ENCODE measurements at places on chromosomes 7 and 10. TPM values are rescaled to one million over a fixed set of nuclear protein-coding genes. Genes with fewer than 3 reads are reported as not detected.
A peak's percentile ranks its signal among the peaks of the same experiment; 100 is the strongest.

- DNase-seq, result no peak
Measured at GRCh38 chr10:18308600-18308999, 168.4 kb downstream of the CACNB2 start.

DNA sequence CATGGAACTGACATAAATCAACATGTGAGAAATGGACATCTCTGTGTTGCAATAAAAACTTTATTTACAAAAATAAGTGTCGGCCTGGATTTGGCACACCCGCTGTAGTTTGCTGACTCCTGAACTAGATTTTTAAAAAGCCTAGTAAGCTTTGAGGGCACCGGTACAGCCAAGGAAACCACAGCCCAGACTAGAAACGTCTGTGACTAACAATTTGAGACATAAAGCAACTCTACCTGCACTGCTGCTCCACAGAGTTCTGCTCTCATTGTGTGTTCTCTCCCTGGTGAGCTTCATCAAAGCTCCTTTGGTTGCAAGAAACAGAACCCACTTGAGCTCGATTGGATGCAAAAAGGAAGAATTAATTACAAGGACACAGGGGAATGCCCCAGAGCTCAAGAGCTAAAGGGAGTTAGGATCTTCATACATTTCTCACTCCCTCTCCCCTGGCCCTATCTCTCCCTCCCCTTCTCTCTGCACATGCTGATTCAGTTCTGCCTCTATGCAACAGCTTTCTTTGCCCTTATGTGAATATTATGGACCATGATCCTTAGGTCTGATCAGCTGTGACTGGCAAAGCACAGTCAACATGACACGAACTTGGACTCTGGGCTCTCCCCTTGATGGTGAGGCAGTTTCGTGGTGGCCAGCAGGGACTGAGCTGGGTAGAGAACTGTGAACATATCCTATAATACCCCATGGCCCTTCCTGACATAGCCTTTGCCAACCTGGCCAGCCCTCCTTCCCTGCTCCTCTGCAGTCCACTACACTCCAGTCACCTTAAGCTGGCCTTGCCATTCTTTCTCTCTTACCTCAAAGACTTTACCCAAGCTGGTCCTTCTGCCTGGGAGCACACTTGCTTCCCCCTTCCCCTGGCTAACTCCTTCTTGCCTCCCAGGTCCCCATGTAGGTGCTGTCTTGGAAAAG, 77.5 kb upstream of the YAE1 start:
- DNase-seq, result no peak

DNA sequence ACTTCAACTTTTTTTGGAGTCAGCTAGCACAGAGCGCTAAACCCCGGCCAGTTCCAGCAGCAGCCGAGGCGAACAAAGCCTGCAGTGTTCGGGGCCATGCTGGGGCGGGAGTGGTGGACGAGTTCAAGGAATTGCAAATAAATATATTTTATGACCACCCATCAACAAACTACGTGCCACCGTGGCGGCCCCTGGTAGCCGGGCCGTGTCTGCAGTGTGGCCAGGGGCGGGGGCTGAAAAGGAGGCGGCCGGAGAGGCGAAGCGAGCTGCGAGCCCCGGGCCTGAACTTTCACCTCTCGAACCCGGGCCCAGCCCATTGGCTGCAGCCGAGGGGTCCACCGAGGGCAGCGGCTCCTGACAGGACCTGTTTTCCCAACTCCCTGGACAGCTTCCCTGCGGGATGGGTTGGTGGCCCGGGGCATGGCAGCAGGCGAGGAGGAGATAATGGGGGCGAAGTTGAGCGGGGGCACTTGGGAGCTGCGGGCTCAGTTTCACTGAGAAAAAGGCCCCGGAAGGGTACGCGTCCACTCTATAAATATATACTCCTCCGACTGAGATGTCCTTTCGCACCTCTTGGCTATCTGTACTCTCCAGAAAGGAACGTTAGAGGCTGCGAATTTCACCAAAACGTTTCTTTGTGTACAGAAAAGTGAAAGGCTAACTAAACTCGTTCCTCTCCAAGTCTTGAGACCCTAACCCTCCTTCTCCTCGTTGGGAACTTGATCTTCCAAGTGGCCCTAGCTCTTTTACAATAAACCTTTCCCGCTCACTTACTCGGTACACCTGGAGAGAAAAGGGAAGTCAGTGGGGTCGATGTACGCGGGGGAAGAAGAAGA, 164.6 kb upstream of the PPP1R3A start:
- DNase-seq, result peak; percentile 72

ANKRD30A gene
- not detected for total RNA-seq

GRCh38 chr7:156655251-156655650, 14.7 kb downstream of the RNF32 start:
- DNase-seq, result no peak

GRCh38 chr7:2431260-2431867, 28.0 kb downstream of the CHST12 start:
- DNase-seq, result no peak

GRCh38 chr10:68327889-68328786, 3.7 kb upstream of the HNRNPH3 start:
- no peak for DNase-seq
